ENCODE measurements at places on chromosomes 7 and 10. TPM values are rescaled to one million over a fixed set of nuclear protein-coding genes. Genes with fewer than 3 reads are reported as not detected.

DNA sequence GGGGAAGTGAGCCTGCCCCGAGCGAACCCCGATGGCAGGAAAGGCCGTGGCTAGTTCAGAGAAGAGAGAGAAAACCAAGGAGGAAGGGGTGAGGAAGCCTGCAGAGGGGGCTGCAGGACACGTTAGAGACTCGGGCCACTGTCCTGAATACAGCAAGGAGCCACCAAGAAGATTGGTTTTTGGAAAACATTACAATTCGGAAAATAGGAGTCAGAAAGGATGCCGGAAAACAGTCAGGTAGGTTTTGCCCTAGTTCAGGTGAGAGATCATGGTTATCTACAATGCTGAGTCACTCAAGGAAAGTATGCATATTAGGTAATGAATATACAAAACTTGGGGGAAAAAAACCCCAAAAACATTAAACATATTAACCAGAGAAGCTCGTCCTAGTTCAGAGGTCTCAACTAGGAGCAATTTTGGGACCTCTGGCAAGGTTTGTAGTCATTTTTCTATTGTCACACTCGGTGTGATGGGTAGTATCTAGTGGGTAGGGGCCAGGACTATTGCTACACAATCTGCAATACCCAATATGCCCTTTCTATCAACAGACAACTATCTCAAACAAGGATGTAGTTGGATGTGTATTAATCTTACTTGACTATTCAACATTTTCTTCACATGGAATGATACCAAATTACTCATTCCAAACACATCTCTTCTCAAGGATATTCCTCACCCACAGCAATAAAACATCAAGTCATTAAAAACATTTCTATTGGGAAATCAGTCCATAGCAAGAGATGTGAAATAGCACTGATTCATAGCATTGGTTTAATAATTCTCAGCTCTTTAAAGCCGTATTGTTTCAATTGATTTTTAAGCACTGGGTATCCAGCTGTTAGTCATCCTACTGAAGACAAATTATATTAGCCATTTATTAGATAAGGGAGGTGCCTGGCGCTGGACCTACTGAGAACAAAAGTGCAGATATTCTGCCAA, 74.4 kb upstream of the RSU1 start:
- H3K4me1 ChIP-seq = peaks cover 29% of the 10 kb centered on the region
- peak overlapping the region; percentile 71 for H3K27ac ChIP-seq
- H3K4me3 ChIP-seq = no peak overlapping the region
- no peaks in the 10 kb centered on the region for H3K27me3 ChIP-seq
- no peaks in the 10 kb centered on the region for H3K36me3 ChIP-seq

DNA sequence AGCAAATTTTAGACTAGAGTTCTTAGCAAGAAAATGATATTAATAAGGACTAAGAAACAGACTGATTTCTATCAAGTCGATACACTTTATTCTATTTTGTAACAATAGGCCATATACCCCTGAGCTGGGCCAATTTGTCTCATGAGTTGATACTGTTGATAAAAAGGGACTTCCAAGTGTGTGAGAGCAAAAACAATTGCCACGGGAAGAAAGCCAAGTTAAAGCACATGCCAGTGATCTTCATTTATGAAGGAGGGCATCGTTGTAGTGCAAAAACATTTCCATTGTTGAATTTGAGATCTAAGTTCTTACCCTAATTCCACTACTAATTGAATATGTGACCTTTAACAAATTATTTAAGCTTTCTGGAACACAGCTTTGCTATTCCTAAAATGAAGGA, 119.9 kb downstream of the CNOT4 start:
- peaks cover 18% of the 10 kb centered on the region for H3K36me3 ChIP-seq
- peaks cover 18% of the 10 kb centered on the region for H3K4me1 ChIP-seq
- no peaks in the 10 kb centered on the region for H3K27me3 ChIP-seq
- DNase-seq = peak; percentile 4
- no peak overlapping the region for H3K27ac ChIP-seq

DNA sequence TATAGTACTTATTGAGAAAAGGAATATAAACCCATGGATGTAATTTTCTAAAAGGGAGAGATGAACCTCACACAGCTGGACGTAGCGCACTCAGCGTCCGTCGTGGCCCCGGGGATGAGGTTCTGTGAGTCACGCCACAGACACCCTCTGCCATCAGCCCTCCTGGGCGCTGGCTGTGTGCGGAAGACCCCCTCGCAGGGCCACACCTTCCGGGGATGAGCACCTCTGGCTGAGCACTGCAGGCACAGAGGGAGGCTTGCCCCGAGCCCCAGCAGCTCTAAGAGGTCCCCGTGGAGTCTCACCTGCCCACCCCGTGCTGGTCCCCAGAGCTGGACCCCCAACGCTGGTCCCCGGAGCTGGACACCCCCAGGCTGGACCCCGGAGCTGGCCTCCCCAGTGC, 215.8 kb downstream of the PTPRN2 start:
- H3K4me1 ChIP-seq = no peaks in the 10 kb centered on the region
- no peak overlapping the region for H3K4me3 ChIP-seq
- H3K36me3 ChIP-seq = no peaks in the 10 kb centered on the region

- no peaks in the 10 kb centered on the region for H3K36me3 ChIP-seq
- DNase-seq = no peak
- no peaks in the 10 kb centered on the region for H3K27me3 ChIP-seq
- peaks cover 7% of the 10 kb centered on the region for H3K4me1 ChIP-seq
- H3K4me3 ChIP-seq = no peak overlapping the region
- H3K27ac ChIP-seq = no peak overlapping the region
These were observed 184.4 kb upstream of the TCERG1L start for GRCh38 chr10:131495892-131496291.

- H3K36me3 ChIP-seq = no peaks in the 10 kb centered on the region
- peaks cover 10% of the 10 kb centered on the region for H3K27me3 ChIP-seq
- no peak for DNase-seq
These were observed 473.9 kb downstream of the PLXNA4 start for GRCh38 chr7:132102391-132102790.

DNA sequence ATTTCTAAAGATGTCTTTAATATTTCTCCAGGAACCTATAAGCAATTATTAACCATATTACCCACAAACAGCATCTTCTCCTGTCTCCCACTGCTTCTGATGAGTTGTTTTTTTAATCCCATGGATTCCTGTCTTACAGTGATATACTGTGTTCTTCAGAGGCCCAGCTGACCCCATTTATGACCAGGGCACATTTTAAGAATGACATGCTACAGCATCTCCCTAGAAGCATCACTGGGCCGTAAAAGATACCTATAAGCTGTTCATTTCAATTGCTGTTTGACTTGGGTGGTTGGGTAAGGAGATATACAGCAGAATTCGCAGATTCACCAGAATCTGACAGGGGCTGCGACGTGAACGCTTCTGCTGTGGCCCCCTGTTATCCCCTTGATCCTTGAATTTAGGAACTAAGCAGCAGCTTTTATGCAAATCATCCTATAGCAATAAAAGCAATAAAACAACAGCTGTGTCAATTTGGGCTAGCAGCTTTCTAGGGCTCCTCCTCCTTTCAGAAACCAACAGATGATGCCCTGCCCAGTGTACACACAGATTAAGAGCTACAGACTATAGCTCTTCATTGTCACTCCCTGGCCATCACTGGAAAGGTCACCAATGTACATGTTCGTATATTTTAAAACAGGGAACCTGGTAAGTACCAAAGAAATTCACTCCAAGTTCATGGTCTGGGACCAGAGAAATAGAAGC, 86.8 kb downstream of the CPEB3 start:
- no peaks in the 10 kb centered on the region for H3K36me3 ChIP-seq
- H3K27ac ChIP-seq = no peak overlapping the region
- H3K27me3 ChIP-seq = no peaks in the 10 kb centered on the region
- H3K4me1 ChIP-seq = no peaks in the 10 kb centered on the region
- H3K4me3 ChIP-seq = no peak overlapping the region

DNA sequence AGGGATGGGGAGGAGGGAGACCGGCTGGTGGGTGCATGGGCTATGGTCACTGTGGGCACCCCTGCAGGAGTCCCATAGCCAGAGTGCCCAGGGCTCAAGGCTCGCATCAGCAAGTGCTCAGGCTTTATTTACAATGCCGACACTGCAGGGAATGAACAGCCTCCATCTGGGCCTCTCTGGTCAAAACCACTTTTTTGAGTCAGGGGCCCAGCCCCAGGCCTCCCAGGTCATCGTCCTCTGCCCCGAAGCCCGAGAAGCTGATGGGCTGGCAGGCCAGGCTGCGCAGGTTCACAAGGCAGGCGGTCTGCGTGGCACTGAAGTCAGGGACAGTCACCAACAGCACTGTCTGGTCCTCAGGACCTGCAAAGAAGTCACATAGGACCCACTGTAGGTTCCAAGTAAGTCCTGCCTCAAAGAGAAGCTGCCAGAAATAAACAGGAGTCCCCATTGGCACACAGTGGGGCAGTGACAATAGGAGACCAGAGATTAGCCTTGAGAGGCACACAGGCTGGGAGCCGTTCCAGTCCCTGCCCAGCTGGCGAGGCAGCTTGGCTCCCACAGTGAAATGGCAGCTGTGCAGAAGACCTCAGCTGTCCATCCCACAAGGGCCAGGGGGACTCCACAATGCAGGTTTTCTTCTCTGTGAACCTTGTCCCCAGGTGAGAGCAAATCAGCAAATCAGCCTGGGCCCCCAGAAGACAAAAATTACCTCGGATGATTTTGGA, 8.6 kb downstream of the POLD2 start:
- H3K27ac ChIP-seq = no peak overlapping the region
- no peaks in the 10 kb centered on the region for H3K4me1 ChIP-seq
- no peak overlapping the region for H3K4me3 ChIP-seq

GRCh38 chr10:17989908-17990767, 38.4 kb downstream of the SLC39A12 start:
- peaks cover 20% of the 10 kb centered on the region for H3K4me1 ChIP-seq
- peak; percentile 84 for DNase-seq
- no peaks in the 10 kb centered on the region for H3K27me3 ChIP-seq
- no peak overlapping the region for H3K27ac ChIP-seq
- no peak overlapping the region for H3K4me3 ChIP-seq

DNA sequence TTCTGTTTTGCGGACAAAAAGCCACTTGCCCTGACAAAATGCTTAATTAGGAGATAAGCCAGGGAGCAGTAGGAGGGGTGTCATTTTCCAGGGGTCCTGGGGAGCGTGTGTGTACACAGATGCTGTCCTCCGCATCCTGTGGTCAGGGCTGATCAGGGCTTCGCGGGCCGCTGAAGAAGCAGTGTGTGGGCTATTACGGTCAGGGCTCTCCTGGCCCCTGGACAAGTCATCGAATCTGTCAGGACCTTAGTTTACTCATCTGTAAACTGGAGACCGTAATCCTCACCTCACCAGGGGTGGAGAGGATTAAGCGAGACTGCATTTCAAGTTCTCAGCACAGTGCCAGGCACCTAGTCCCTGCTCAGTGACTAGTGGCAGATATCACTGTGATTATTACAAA, 26.0 kb upstream of the MXI1 start:
- no peaks in the 10 kb centered on the region for H3K36me3 ChIP-seq
- no peak overlapping the region for H3K4me3 ChIP-seq
- no peak for DNase-seq
- no peaks in the 10 kb centered on the region for H3K4me1 ChIP-seq
- no peak overlapping the region for H3K27ac ChIP-seq

GRCh38 chr10:62175251-62175650, 93.4 kb downstream of the RTKN2 start:
- no peak overlapping the region for H3K27ac ChIP-seq
- no peaks in the 10 kb centered on the region for H3K4me1 ChIP-seq
- H3K27me3 ChIP-seq = no peaks in the 10 kb centered on the region
- no peaks in the 10 kb centered on the region for H3K36me3 ChIP-seq
- H3K4me3 ChIP-seq = no peak overlapping the region

- no peak overlapping the region for H3K27ac ChIP-seq
- H3K4me1 ChIP-seq = peaks cover 38% of the 10 kb centered on the region
- no peaks in the 10 kb centered on the region for H3K27me3 ChIP-seq
- no peak for DNase-seq
- no peaks in the 10 kb centered on the region for H3K36me3 ChIP-seq
These were observed 652 bp upstream of the PODXL start for GRCh38 chr7:131556909-131557651.

- DNase-seq = no peak
- no peaks in the 10 kb centered on the region for H3K36me3 ChIP-seq
- H3K27ac ChIP-seq = no peak overlapping the region
These were observed 604.0 kb upstream of the PFKP start for GRCh38 chr10:2463316-2463715.

DNA sequence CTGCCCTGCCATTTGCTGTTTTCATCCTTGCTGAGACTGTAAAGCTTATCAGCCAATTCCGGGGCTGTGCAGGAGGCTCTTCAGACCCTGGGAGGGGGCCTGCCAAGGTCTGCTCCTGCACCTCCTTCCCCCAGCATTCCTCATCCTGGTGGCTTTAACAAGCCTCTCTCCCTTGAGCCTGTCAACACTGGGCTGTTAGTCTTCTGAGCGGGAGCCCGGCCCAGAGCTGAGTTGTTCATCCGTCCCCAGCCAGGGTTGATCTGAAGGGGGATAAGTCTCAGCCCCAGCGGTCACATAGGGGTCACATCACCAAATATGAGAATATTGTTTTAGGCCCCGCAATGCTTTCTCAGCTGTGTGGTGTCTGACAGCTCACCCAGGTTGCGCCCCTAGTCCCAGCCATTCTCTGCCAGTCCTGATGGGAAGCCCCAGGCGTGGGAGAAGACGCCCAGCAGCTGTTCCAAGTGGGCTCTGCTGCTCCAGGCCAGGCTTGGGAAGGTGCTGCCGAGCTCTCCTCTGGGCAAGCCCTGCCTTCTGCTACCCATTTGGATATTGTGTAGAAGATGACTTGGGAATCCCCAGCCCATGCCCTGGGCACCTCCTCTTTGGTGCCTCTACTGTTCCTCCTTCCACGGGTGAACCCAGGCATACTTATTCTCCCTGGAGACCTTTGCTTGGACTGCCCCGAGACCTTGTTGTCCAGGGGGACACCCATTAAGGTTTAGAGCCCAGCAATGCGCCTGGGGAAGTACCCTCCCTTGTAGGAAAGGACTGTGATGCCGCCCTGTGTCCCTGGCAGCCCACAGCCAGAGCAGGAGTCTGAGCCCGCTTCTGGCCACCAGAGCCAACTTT, 23.5 kb upstream of the TRIM8 start:
- peaks cover 5% of the 10 kb centered on the region for H3K4me1 ChIP-seq
- DNase-seq = no peak
- no peak overlapping the region for H3K27ac ChIP-seq

DNA sequence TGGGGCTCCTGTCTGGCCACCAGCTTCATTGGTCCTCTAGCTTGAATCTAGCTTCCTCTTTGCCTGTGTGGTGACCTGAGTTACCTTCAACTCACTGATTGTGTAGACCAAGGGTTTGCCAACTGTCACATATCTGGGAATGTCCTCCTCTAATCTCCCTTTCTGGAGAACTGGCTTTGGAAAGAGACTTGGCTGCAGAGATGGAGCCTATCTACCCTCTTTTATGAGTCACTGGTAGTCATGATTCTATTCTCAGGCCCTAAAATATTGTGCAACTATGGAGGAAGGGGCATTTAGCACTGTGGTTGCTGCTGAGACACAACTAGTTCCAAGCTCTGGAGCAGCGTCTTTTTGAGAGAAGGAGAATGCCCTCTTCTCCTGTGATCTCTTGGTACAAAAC, 691.3 kb downstream of the KCNMA1 start:
- no peak overlapping the region for H3K27ac ChIP-seq
- H3K4me1 ChIP-seq = peaks cover 17% of the 10 kb centered on the region
- H3K27me3 ChIP-seq = no peaks in the 10 kb centered on the region
- peak; percentile 83 for DNase-seq
- no peak overlapping the region for H3K4me3 ChIP-seq

Gene OR9A2
- total RNA-seq = not detected

Gene WNT8B
- not detected for total RNA-seq

Gene TMEM26
- not detected for total RNA-seq

Gene DPYSL4
- 1.8 TPM for total RNA-seq

Gene TAC1
- total RNA-seq = not detected

Gene CACNB2
- total RNA-seq = 0.32 TPM

Gene NXPH1
- total RNA-seq = not detected

Gene CYP2C18
- not detected for total RNA-seq

Data from GM23248 (cell line).